ENCODE measurements at places on chromosomes 12 and 14.

- DNase-seq: no peak
These were observed 74.9 kb upstream of the ATP2B1 start for GRCh38 chr12:89783359-89784060.

GRCh38 chr12:26255893-26256645 lies 60.7 kb downstream of the SSPN start:
- no peak for DNase-seq

- DNase-seq: no peak
These were observed 108.2 kb upstream of the MED13L start for GRCh38 chr12:116385486-116386217.

- DNase-seq: no peak
These were observed 527.2 kb downstream of the FLRT2 start for GRCh38 chr14:86057018-86057667.

- DNase-seq: no peak
These were observed 329.0 kb upstream of the SFSWAP start for GRCh38 chr12:131381716-131382430.

DNA sequence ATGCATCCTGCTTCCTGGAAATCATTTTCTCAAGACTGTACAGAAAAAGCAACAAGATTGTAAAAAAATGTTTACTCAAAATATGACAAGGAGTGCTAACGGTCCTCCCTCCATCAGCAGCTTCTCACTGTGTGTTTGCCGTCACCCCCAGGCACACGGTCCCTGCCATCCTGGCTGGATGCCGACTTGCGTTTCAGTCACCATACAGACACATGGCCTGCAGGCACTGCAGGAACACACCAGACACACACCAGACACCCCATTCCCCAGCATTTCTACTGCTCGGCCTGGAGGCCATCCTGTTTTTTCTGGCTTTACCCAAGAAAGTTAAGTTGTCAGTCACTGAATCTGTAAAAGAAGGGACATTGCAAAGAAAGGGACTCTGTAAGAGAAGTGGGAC lies 10.8 kb downstream of the KCNK10 start:
- no peak for DNase-seq

DNA sequence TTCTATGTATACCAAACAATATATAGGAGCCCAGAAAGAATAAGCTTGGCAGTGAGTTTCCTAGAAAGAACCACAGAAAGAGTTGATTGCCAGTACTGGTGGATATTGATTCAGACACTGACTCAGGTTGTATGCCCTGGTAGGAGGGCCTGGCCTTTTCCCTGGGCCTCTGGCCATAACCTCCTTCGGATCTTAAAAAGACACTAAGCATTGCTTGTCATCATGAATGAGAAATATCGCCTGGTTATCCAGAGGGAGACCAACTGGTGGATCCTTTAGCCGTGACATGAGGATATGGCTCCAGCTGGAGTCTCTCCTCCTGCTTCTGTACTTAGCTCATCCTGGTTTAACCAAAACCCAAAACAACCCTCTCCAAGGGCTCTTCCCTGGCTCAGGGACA lies 231.5 kb downstream of the MSRB3 start:
- no peak for DNase-seq

GRCh38 chr12:123153906-123154305 lies 3.0 kb upstream of the PITPNM2 start:
- no peak for DNase-seq

DNA sequence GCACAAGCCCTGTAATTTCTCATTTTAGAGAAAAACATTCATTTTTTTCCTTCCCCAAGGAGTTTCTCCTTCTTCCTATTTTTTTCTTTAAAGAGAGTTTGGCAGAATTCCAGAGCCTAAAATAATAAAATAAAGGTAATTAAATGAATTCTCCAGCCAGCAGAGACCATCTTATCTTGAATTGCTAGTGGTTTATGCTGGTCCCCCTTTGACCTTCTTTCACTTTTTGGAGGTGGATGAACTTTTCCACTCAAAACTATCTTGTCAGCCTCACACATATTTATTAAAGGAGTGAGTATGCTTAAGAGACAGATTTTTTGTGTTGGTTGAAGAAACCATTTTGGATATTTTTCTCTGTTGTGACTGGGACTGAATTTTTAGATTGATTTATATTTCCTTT lies 47.6 kb downstream of the ADIPOR2 start:
- DNase-seq: no peak

DNA sequence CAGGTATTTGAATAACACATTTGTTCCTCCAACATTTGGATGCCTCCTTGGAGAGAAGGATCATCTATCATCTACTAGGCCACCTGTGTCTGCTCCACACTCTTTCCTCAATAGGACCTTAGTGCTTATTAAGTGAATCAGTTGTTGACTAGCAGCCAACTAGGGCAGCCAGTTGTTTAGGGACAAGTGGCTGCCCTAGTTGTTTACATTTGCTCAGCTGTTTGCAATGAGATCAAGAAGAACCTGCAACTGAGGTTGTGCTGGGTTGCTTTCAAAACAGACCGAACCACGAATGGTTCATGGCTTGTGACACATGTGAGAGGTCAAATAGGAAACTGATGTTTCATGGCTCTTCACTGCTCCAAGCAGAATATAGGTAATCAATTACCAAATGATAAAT lies 53.8 kb downstream of the TMCC3 start:
- peak; percentile 87 for DNase-seq

DNA sequence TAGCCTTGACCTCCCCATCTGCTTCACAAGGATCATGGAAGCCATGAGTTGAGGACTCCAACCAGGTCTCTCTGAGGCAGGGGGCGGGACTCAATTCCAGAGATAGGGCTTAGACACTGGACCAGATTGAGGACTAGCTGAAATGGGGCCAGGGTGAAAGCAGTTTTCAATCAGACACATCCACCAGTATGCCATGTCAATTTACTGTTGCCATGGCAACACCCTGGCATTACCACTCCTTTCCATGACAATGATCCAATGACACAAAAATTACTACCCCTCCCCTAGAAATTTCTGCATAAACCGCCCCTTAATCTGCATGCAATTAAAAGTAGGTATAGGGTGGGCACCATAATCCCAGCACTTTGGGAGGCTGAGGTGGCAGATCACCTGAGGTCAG lies 18.6 kb upstream of the DCAF5 start:
- DNase-seq: no peak

GRCh38 chr12:89566615-89567014 lies 40.8 kb upstream of the POC1B start:
- no peak for DNase-seq

DNA sequence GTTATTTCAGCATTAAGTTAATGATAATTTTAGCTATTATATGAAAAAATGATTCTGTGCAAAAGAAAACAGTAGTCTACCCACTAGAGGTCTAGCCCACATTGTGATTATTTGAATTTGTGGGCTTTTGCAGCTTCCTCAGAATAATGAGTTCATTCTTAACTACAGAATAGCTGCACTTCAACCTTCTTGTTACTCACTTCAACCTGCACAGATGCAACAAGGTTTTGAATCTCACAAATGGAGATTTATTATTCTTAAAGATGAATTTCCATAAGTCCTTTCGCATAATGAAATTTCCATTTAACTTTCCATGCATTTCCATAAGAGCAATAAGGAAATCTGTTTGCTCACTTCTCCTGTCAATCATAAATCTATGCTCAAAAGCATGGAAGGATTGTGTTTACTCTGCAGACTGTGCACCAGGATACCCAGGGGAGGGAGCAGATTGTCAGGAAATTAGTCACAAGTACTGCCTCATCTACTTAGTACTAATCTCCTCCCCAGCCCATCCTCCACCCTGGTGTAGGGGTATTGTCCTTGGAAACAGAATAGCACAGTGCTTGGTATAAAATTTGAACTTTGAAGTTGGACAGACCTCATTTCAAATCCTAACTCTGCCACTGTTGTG lies 24.1 kb downstream of the PTGER2 start:
- no peak for DNase-seq

DNA sequence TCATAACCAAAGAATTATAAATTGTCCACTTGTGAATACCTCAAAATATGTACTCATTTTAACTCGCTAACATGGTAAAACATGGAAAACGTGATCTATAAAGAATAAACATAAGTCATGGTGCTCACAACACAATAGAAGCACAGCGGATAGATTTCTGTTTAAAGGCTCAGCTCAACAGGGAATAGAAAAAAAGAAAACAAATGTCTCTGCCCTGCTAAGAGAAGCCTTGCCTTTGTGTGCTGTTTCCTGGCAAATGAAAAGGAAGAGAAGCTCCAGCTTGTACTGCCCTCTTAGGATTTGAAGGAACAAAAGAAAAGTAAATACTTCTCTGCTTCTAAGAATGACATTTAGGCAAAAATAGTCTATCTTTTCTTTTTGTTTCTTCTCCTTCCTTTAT lies 121.0 kb upstream of the KRR1 start:
- peak; percentile 88 for DNase-seq

GRCh38 chr14:39023939-39024871 lies 78.8 kb downstream of the SEC23A start:
- peak; percentile 8 for DNase-seq

- DNase-seq: no peak
These were observed 822.1 kb upstream of the FLRT2 start for GRCh38 chr14:84707830-84708229.

Data from DMS153 (cell line).